Neural cell (in vitro differentiated cells): ENCODE measurements at places on chromosomes 12 and 14. TPM values are rescaled to one million over a fixed set of nuclear protein-coding genes. Genes with fewer than 3 reads are reported as not detected.

Gene FAM186B
- polyA plus RNA-seq, result not detected in 2 replicates

Gene PMCH
- not detected in 2 replicates for polyA plus RNA-seq

Gene STAC3
- 1.3 and 2.9 TPM in 2 replicates for polyA plus RNA-seq

Gene DYRK4
- 13.2 and 22.0 TPM in 2 replicates for polyA plus RNA-seq

Gene MORN3
- polyA plus RNA-seq, result 1.1 and 3.4 TPM in 2 replicates

Gene RAD51AP1
- 6.6 and 10.2 TPM in 2 replicates for polyA plus RNA-seq

Gene SIX1
- not detected in 2 replicates for polyA plus RNA-seq

Gene SLC4A8
- 34.5 and 37.8 TPM in 2 replicates for polyA plus RNA-seq

Gene IAPP
- not detected in 2 replicates for polyA plus RNA-seq

Gene PRKD1
- polyA plus RNA-seq, result 9.6 and 11.1 TPM in 2 replicates

Gene IL22
- polyA plus RNA-seq, result not detected in 2 replicates

Gene GPR65
- not detected in 2 replicates for polyA plus RNA-seq

Gene GZMH
- polyA plus RNA-seq, result not detected in 2 replicates

Gene PAPLN
- polyA plus RNA-seq, result 0.08 and 0.14 TPM in 2 replicates

Gene WNT5B
- 17.0 and 17.4 TPM in 2 replicates for polyA plus RNA-seq

Gene PLEKHG7
- not detected in 2 replicates for polyA plus RNA-seq

Gene STXBP6
- 14.6 and 15.1 TPM in 2 replicates for polyA plus RNA-seq

Gene PIWIL1
- polyA plus RNA-seq, result not detected in 2 replicates

Gene OR4N2
- polyA plus RNA-seq, result not detected in 2 replicates

Gene TAS2R9
- polyA plus RNA-seq, result 0.32 and 1.6 TPM in 2 replicates

Gene DNAJC22
- 0.54 and 1.1 TPM in 2 replicates for polyA plus RNA-seq

Gene HOXC13
- polyA plus RNA-seq, result not detected in 2 replicates

Gene IL23A
- polyA plus RNA-seq, result 0.31 TPM in 1 of 2 replicates, not detected in the other

Gene KCNK13
- polyA plus RNA-seq, result 0.11 TPM in 1 of 2 replicates, not detected in the other

Gene IRAK3
- 0.31 and 0.70 TPM in 2 replicates for polyA plus RNA-seq

Gene TAS2R43
- 0.35 and 1.1 TPM in 2 replicates for polyA plus RNA-seq

Gene CCDC38
- 0.16 TPM in 1 of 2 replicates, not detected in the other for polyA plus RNA-seq

Gene TAS2R42
- polyA plus RNA-seq, result not detected in 2 replicates

Gene CCDC177
- polyA plus RNA-seq, result 3.2 and 4.3 TPM in 2 replicates

Gene RAB3IP
- 23.4 and 24.6 TPM in 2 replicates for polyA plus RNA-seq

Gene GPR137C
- polyA plus RNA-seq, result 100 and 118 TPM in 2 replicates

Gene SLC7A7
- not detected in 2 replicates for polyA plus RNA-seq

Gene B4GALNT3
- 5.1 and 6.7 TPM in 2 replicates for polyA plus RNA-seq

Gene ANKS1B
- polyA plus RNA-seq, result 65.6 and 67.3 TPM in 2 replicates

Gene MMP14
- polyA plus RNA-seq, result 0.30 and 1.5 TPM in 2 replicates

Gene HPD
- not detected in 2 replicates for polyA plus RNA-seq

Gene KRT6A
- not detected in 2 replicates for polyA plus RNA-seq

Gene SLCO1C1
- not detected in 2 replicates for polyA plus RNA-seq

Gene RNASE1
- 0.64 TPM in 1 of 2 replicates, not detected in the other for polyA plus RNA-seq

Gene DENND5B
- 23.8 and 27.4 TPM in 2 replicates for polyA plus RNA-seq

Gene COX8C
- polyA plus RNA-seq, result not detected in 2 replicates

Gene TSPAN19
- polyA plus RNA-seq, result 3.5 and 4.8 TPM in 2 replicates

Gene ITGB7
- 0.26 TPM in 1 of 2 replicates, not detected in the other for polyA plus RNA-seq

Gene KRT71
- polyA plus RNA-seq, result not detected in 2 replicates

Gene FAM90A1
- polyA plus RNA-seq, result not detected in 2 replicates

Gene OAS2
- polyA plus RNA-seq, result not detected in 2 replicates

Gene TCL1B
- not detected in 2 replicates for polyA plus RNA-seq

Gene PRR4
- polyA plus RNA-seq, result 4.8 and 5.0 TPM in 2 replicates

Gene KCNJ8
- polyA plus RNA-seq, result 0.34 TPM in 1 of 2 replicates, not detected in the other

Gene OVCH1
- 0.72 and 0.83 TPM in 2 replicates for polyA plus RNA-seq
